ENCODE measurements at places on chromosomes 16 and 17.

GRCh38 chr17:75693500-75694481, 26.7 kb downstream of the SAP30BP start:
- DNase-seq, result peak; percentile 94

- DNase-seq, result no peak
These were observed 23.0 kb downstream of the SPPL2C start for GRCh38 chr17:45867702-45868101.

GRCh38 chr17:39867084-39867879, 720 bp upstream of the ZPBP2 start:
- DNase-seq, result no peak

- DNase-seq, result peak; percentile 56
These were observed 1425.1 kb upstream of the CDH8 start for GRCh38 chr16:63461248-63461841.

DNA sequence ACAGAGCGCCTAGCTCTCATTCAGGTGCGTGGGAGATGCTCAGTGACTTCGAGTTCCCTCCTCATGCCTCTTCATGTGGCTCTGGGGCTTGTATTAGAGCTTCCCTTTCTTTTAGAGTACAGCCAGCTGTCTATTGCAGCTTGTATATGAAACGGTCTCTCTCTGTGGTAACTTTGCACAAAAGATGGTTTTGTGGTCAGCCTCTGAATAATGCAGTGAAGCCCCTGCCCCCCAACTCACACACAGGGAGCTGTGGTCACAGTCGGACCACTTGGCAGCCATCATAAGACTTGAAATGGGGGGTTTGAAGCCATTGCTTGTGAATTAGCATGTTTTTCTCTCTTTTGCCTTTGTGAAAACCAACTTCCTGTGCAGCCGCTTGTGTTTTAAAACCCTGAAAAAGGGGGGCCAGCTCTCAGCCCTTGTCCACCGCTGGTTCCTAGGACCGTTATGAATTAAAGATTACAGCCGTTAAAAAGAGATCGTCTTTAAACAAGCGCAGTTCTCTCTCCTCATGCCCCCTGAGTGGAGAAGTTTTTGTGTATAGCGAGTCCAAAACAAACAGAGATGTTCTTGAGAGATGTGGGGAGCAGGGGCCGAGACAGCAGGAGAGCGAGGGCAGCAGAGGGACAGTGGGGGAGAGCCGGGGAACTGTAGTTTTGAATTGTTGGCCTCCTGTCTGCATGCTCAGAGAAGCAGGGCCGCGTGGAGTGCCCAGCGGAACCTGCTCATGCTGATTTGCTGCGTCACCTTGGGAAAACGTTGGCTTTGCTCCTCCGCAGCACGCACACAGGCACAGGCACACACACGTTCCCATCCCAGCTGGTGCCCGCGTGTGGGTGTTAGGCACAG, 199.0 kb downstream of the MSI2 start:
- peak; percentile 97 for DNase-seq

- no peak for DNase-seq
These were observed 181.2 kb upstream of the COX10 start for GRCh38 chr17:13888056-13888609.

Data from astrocyte of the spinal cord (primary cell).